Spinal cord (tissue), 10 donors: ENCODE measurements at places on chromosomes 6 and 20. TPM values are rescaled to one million over a fixed set of nuclear protein-coding genes. Genes with fewer than 3 reads are reported as not detected.

The ISM1 gene
- 9.2 TPM for polyA plus RNA-seq

DNA sequence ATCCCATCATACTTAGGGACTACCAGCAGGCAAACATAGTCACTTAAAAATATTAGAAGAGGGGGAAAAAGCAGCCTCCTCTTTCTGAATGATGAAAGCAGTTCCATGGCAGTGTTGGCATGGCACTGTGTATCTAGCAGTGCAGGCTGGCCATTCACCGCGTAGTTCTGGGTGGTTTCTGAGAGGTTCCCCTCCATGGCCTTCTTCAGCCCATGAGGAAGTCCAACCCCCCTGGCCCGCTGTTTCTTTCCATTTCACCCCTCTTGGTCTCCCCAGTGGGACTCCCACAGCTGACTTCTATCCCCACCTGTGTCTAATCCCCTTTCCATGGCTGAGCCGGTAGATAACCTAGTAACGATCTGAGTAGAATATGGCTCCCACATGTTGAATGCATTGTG, 17.0 kb downstream of the PPARD start:
- peak overlapping the region; percentile 20 for H3K27ac ChIP-seq
- DNase-seq, result no peak
- H3K4me3 ChIP-seq, result no peak overlapping the region

The OPRL1 gene
- 23.4 TPM for polyA plus RNA-seq

The CAPN11 gene
- polyA plus RNA-seq, result 0.17 TPM

- no peak for DNase-seq
- H3K4me1 ChIP-seq, result peaks cover 10% of the 10 kb centered on the region
- peaks cover 21% of the 10 kb centered on the region for H3K36me3 ChIP-seq
- H3K27me3 ChIP-seq, result no peaks in the 10 kb centered on the region
- H3K27ac ChIP-seq, result no peak overlapping the region
Observed at GRCh38 chr20:36591281-36591680, 14.3 kb upstream of the RAB5IF start.

- H3K4me3 ChIP-seq, result no peak overlapping the region
- no peaks in the 10 kb centered on the region for H3K36me3 ChIP-seq
- no peak overlapping the region for H3K27ac ChIP-seq
- no peak for DNase-seq
Observed at GRCh38 chr20:58005581-58006345, 222.7 kb downstream of the ANKRD60 start.

The TP53RK gene
- 17.6 TPM for polyA plus RNA-seq

GRCh38 chr6:23870496-23870895, 255.5 kb upstream of the NRSN1 start:
- DNase-seq, result peak; percentile 78
- no peaks in the 10 kb centered on the region for H3K4me1 ChIP-seq
- H3K27ac ChIP-seq, result no peak overlapping the region
- H3K27me3 ChIP-seq, result no peaks in the 10 kb centered on the region

DNA sequence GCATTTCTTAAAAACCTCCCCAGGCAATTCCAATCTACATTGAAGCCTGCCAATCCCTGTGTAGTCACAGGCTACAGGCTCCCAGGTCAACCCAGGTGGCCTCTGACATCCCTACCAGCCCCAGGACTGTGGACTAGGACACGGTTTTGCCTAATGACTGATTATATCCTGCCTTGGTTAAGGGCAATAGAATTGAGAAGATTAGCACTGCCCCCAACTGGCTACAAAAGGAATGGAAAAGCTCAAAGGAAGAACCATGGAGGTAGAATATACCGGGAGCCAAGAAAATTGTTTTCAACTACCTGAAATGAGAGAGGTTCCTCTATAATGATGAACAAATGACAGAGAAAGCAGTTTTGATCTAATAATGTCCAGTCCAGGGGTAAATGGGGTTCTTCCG, 421.1 kb upstream of the AGPAT4 start:
- H3K4me3 ChIP-seq, result no peak overlapping the region
- no peak overlapping the region for H3K27ac ChIP-seq
- no peak for DNase-seq
- H3K27me3 ChIP-seq, result no peaks in the 10 kb centered on the region
- no peaks in the 10 kb centered on the region for H3K4me1 ChIP-seq

DNA sequence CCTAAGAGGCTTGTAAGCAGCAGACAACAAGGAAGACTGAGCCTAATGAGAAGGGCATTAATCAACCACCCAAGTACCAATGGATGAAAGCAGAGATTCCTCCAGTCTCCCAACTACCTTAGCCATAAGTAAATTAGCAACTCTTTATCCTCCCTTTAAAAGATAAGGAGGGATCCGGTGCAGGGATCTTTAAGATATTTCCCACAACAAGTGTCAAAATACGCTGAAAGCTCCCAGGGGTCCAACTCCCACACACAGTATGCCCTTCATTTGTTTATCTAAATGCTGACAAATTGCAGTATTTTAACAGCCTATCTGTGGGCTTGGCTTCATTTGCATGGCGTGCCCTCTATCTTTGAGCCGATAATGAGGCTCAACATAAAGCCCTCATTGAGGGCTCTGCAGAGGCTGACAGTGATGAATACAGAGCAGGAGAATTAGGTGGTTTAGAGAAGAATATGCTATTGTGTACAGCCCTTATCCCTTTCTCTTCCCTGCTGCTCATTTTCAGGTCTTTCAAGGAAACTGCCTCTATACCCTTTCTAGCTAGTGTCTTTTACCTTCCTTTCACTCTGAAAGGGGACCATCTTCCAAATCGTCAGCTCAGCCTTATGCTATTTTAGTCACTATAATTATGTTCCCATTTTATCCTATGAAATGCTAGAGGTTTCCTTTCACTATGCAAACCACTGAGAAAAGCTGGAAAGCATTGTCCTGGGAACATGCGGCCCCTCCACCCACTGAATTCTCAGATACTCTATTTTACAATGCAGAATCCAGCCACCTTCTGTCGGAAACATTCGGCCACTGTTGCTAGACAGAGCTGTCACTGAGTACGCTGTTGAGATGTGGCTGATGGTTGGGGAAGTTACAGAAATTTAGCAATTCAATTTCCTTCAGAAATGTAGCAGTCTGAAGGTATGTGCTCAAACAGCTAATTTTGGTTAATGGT, 575.2 kb upstream of the JAG1 start:
- peak overlapping the region; percentile 0 for H3K27ac ChIP-seq
- peaks cover 9% of the 10 kb centered on the region for H3K27me3 ChIP-seq
- no peaks in the 10 kb centered on the region for H3K36me3 ChIP-seq
- no peak for DNase-seq

The C4A gene
- 55.8 TPM for polyA plus RNA-seq

- H3K4me1 ChIP-seq, result peaks cover 6% of the 10 kb centered on the region
- peaks cover 85% of the 10 kb centered on the region for H3K36me3 ChIP-seq
- no peak overlapping the region for H3K27ac ChIP-seq
- no peaks in the 10 kb centered on the region for H3K27me3 ChIP-seq
Observed at GRCh38 chr6:43780941-43781928, 11.2 kb downstream of the VEGFA start.

GRCh38 chr6:155272353-155273232, 8.8 kb downstream of the CLDN20 start:
- peak overlapping the region; percentile 85 for H3K27ac ChIP-seq
- no peaks in the 10 kb centered on the region for H3K36me3 ChIP-seq
- no peak overlapping the region for H3K4me3 ChIP-seq
- H3K4me1 ChIP-seq, result peaks cover 11% of the 10 kb centered on the region

DNA sequence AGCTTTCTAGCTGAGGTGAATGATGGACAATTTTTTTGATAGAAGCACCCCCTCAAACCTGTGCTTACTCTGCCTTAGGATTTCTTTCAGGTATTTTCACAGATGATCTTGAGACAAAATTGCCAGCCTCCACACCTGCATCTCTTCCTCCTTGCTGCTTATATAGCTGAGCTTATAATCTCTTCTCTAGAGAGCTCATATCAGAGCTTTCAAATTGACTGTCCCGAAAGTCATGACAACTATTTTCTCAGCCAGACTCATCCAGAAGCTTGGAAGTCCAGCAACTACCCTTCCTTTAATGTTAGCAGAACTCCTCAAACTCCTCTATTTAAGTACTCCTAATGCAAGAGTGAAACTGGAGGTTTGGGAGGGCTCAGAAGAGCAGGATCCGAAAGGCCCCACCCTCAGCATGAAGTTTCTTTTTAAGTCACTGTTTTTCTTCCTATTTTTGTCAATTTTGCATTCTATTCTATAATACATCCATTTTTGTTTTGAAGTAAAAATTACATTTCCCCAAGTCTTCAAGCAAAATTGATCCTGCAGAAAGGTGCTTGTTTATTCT, 12.7 kb downstream of the CGA start:
- no peaks in the 10 kb centered on the region for H3K36me3 ChIP-seq
- no peaks in the 10 kb centered on the region for H3K27me3 ChIP-seq
- no peak for DNase-seq
- H3K27ac ChIP-seq, result no peak overlapping the region
- no peak overlapping the region for H3K4me3 ChIP-seq

DNA sequence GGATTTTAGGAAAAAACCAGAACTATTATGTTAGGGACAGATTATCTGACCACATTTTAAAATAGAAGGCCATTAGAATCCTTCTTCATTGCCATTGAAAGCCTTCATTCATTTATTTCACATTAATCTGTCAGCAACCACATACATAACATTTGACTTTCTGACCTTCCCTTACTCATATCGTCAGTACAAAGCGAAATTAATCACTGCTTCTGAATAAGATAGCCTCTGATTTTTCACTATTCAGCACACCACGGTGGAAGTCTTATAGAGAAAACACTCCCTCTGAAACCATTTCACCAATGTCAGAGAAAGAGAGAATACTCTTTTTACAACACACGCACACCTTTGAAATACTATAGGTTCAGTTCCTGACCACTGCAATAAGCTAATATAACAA, 442.5 kb upstream of the ID4 start:
- no peak overlapping the region for H3K27ac ChIP-seq
- no peaks in the 10 kb centered on the region for H3K4me1 ChIP-seq
- no peaks in the 10 kb centered on the region for H3K27me3 ChIP-seq
- H3K36me3 ChIP-seq, result no peaks in the 10 kb centered on the region
- H3K4me3 ChIP-seq, result no peak overlapping the region

DNA sequence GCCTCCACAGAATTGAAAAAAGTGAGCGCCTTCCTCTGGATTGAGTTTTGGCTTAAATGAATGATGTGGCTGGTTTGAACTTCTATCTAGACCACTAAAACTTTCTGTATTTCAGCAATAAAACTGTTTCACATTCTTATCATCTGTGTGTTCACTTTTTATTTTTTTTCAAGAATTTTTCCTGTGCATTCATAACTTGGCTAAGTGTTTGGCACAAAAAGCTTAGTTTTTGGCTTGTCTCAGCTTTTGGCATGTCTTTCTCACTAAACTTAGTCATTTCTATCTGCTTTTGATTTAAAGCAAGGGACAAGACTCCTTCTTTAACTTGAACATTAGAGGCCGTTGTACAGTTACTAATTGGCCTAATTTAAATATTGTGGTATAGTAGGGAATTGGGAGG, 1015.1 kb downstream of the EPHA7 start:
- no peak overlapping the region for H3K4me3 ChIP-seq
- no peak overlapping the region for H3K27ac ChIP-seq
- no peaks in the 10 kb centered on the region for H3K4me1 ChIP-seq
- H3K27me3 ChIP-seq, result no peaks in the 10 kb centered on the region
- no peaks in the 10 kb centered on the region for H3K36me3 ChIP-seq
